ENCODE measurements at places on chromosomes 6 and 20. TPM values are rescaled to one million over a fixed set of nuclear protein-coding genes. Genes with fewer than 3 reads are reported as not detected.

DNA sequence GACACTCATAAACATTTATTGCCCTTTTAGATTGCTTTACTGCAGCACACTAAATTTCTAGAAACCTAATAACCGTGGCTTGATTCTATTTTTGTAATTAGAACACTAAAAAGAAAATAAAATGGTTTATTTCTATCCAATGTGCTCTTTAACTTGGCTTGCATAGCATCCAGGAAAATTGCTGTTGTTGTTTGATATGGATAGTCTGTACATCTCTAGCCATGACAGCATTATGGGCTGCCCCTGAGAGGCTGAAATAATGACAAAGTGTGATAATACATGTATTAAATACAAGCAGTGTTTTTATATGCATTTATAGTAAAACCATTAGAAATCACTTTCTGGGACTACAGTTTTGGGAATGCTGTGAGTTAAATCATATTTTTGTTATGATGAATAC, 472.5 kb downstream of the EPM2A start:
- no peak for DNase-seq
- no peaks in the 10 kb centered on the region for H3K36me3 ChIP-seq
- H3K4me1 ChIP-seq = no peaks in the 10 kb centered on the region
- no peaks in the 10 kb centered on the region for H3K27me3 ChIP-seq
- H3K27ac ChIP-seq = no peak overlapping the region

LST1 gene
- total RNA-seq = 22.4 TPM

DNA sequence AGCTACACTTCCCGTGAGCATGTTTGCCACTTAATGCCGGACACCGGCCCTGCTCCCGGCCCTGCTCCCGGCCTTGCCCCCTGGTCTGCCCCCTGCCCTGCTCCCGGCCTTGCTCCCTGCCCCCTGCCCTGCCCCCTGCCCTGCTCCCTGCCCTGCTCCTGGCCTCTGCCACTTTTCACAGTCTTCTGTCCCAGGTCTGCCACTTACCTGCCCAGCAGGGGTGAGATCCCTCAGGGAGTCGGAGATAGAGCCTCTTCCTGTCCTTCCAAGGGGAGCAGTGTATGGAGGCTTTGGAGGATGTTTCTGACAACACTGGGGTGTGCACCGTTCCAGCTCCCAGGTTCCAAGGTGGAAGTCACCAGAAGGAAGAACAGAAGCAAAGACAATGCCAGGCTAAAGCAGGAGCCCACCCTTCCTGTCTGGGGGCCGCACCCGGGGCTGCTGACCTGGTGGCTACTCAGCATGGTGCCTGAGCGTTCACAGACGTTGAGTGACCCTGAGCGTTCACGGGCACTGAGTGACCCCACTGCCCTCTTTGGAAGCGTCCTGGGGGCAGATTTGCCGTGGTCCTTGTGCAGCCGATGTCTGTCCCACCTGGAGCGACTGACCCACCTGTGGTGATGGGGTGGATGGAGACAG, 199.8 kb downstream of the DLL1 start:
- no peak for DNase-seq
- no peak overlapping the region for H3K4me3 ChIP-seq
- no peak overlapping the region for H3K27ac ChIP-seq
- no peaks in the 10 kb centered on the region for H3K27me3 ChIP-seq

GRCh38 chr6:5674141-5674540, 332.6 kb downstream of the NRN1 start:
- no peak for DNase-seq
- H3K27me3 ChIP-seq = no peaks in the 10 kb centered on the region
- H3K27ac ChIP-seq = no peak overlapping the region
- no peaks in the 10 kb centered on the region for H3K36me3 ChIP-seq

DNA sequence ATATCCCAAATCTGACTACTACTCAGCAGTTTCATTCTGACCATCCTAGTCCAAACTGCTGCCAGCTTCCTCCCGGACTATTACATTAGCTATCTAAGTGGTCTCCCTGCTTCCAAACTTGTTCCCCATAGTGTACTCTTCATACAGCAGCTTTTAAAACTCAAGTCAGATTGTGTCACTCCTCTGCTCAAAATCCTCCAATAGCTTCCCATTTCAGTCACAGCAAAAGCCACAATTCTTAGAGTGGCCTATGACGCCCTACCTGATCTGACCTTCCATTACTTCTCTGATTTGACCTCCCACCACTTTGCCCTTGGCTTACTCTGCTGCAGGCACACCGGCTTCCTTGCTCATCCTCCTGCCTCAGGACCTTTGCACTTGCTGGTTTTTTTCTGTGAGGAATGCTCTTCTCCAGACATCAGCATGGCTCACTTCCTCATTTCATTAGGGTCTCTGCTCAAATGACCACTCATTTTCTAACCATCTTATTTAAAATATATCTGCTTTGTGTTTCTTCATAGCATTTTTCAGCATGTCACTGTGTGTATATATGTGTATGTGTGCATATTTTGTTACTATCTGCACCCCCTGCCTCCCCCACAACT, 111.1 kb upstream of the DTNBP1 start:
- no peak overlapping the region for H3K27ac ChIP-seq
- DNase-seq = no peak
- H3K27me3 ChIP-seq = no peaks in the 10 kb centered on the region
- no peaks in the 10 kb centered on the region for H3K4me1 ChIP-seq

GRCh38 chr6:56957856-56958255, 2.9 kb downstream of the BEND6 start:
- DNase-seq = no peak
- peaks cover 16% of the 10 kb centered on the region for H3K4me1 ChIP-seq
- no peak overlapping the region for H3K4me3 ChIP-seq
- H3K27ac ChIP-seq = no peak overlapping the region
- H3K27me3 ChIP-seq = peaks cover 6% of the 10 kb centered on the region
- no peaks in the 10 kb centered on the region for H3K36me3 ChIP-seq

DNA sequence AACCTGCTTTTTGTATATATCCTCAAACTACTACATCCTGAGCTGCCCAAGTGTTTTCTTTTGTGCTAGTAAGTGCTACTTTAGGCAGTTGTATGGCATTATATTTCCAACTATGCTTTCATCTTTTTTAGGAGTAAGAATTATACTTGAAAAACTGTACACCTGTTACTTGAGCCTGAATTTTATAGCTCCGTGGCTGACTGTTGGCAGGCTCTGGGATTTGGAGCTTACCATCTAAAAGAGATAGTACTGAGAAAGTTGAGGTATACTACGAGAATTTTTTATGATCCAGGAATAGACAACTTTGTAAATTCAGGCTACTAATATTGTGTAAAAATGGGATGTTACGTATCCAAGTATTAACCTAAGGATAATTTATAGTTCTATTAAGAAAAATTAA, 32.4 kb downstream of the RNF217 start:
- no peak overlapping the region for H3K4me3 ChIP-seq
- H3K27ac ChIP-seq = no peak overlapping the region
- DNase-seq = no peak
- H3K4me1 ChIP-seq = no peaks in the 10 kb centered on the region
- H3K36me3 ChIP-seq = no peaks in the 10 kb centered on the region

GRCh38 chr6:150897400-150897943, 32.0 kb downstream of the MTHFD1L start:
- H3K4me3 ChIP-seq = no peak overlapping the region
- peaks cover 15% of the 10 kb centered on the region for H3K4me1 ChIP-seq
- no peaks in the 10 kb centered on the region for H3K27me3 ChIP-seq

DNA sequence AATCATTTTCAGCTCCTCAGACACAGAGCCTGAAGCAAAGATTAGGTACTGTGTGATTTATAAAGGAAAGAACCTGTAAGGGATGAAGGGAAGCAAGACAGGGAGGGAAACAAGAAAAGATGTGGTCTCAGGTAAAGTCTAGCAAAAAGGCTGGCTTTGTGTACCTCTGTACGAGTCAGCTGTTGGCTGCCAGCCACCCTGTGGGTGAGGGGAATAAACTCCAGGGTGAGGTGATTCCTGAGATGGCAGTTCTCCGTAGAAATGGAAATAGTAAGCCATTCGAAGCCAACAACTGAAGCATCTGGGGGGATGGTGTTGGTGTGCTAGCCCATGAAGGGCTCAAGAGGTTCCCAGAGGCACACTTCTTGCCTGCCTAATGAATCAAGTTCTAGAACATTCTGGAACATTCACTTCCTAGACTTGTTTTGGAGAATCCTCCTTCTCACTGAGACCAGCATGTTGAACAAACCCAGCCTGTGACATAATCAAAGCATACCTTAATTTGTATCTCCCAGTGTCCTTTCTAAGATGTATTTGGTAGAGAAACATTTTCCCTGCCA, 10.6 kb upstream of the TTPAL start:
- peaks cover 6% of the 10 kb centered on the region for H3K27me3 ChIP-seq
- no peak for DNase-seq
- H3K4me3 ChIP-seq = no peak overlapping the region
- no peak overlapping the region for H3K27ac ChIP-seq
- no peaks in the 10 kb centered on the region for H3K4me1 ChIP-seq

GRCh38 chr6:73942592-73943186, 246.7 kb downstream of the CD109 start:
- H3K4me3 ChIP-seq = no peak overlapping the region
- no peak for DNase-seq
- no peak overlapping the region for H3K27ac ChIP-seq
- H3K4me1 ChIP-seq = no peaks in the 10 kb centered on the region
- no peaks in the 10 kb centered on the region for H3K27me3 ChIP-seq

TUBB2B gene
- total RNA-seq = 0.13 TPM

HLA-DQA1 gene
- total RNA-seq = 20.3 TPM
